Stimulated activated naive CD4-positive, alpha-beta T cell (primary cell): ENCODE measurements at places on chromosomes 6 and 20.

DNA sequence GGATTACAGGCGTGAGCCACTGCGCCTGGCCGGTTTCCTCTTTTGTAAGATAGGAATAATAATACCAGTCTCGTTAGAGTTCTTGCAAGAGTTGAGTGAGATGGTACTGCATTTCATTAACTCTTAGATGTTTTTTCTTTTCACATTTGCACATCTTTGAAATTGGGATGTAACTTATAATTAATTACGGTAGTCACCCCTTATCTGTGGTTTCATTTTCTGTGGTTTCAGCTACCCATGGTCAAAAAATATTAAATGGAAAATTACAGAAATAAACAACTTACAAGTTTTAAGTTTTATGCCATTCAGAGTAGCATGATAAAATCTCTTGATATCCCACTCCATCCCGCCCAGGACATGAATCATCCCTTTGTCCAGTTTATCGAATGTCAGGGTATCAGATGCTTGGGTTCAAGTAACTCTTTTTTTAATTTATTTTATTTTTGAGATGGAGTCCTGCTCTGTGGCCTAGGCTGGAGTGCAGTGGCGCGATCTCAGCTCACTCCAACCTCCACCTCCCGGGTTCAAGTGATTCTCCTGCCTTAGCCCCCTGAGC lies 15.4 kb downstream of the PTK7 start:
- DNase-seq, result no peak

DNA sequence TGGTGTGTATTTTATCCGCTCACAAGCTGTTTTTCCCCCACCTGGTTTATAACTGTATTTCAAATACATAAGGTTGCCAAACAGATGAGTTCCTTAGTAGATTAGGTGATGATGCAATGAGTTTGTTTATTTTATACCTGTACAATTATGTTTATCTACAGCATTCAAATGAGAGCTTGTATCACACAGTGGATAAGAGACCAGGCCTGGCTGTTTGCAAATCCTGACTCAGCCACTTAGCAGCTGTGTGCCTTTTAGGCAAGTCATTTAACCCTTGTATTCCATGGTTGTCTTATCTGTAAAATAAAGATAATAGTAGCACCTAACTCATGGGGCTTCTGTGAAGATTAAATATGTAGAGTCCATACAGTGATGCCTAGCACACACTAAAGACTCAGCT lies 143.7 kb downstream of the MOXD1 start:
- DNase-seq, result no peak

DNA sequence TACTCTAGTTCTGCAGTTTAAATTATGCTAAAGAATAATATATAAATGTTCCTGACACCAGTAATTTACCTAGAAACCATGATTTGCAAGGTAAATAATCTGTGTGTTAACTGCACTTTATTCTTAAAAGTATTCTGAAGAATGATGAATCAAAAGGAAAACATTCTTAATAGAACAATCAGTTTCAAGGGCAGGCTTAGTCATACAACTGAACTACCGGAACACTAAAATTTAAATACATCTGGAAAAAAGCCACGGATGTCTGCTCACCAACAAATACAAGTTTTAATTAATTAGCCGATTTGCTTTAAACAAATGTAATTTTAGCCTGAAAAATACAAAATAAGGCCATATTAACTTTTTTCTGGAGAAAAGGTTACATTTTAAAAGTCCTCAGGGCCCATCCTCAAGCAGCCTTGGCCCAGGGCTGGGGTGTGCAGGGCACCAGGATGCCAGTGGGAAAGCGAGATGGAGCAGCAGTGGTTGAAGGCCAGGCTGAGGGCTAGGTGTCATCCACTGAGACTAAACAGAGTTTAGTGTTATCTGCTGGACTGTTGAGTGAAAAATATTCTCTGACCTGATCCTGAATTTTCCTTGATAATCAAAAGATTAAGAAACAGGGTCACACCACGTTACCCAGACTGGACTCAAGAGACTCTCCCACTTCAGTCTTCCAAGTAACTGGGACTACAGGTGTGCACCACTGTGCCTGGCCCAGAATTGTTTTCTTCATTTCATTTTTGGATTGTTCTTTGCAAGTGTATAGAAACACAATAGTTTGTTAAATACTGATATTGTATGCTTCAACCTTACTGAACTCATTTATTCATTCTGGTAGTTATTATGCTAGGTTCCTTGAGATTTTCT lies 88.2 kb upstream of the DST start:
- no peak for DNase-seq

GRCh38 chr6:130156908-130157307 lies 65.8 kb downstream of the SAMD3 start:
- DNase-seq, result no peak

GRCh38 chr6:79602859-79603258 lies 28.3 kb upstream of the SH3BGRL2 start:
- DNase-seq, result no peak

- DNase-seq, result no peak
These were observed 8.8 kb upstream of the ULBP2 start for GRCh38 chr6:149933036-149933435.

GRCh38 chr6:11705069-11705468 lies 73.5 kb downstream of the ADTRP start:
- no peak for DNase-seq

- no peak for DNase-seq
These were observed 45.5 kb downstream of the CEP43 start for GRCh38 chr6:167044696-167045095.
